ENCODE measurements at places on chromosomes 16 and 17. TPM values are rescaled to one million over a fixed set of nuclear protein-coding genes. Genes with fewer than 3 reads are reported as not detected.

DNA sequence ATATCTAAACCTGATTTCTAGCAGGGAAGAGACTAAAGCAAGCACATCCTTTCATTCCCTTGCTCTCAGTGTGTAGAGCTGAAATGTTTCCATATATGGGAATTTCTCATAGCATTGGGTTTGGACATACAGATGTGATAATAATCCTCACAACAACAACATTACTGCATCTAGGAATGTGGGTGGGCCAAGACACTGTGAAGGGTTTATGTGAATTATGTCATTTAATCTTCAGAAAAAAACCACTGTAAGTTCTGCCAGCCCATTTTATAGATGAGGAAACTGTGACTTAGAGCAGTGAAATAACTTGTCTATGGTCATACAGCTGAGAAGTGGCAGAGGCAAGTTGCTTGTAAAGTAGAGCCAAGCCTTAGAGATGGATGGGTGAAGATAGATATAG lies 5.2 kb downstream of the OMG start:
- no peak for DNase-seq

ZNF205 gene
- total RNA-seq = not detected

DNA sequence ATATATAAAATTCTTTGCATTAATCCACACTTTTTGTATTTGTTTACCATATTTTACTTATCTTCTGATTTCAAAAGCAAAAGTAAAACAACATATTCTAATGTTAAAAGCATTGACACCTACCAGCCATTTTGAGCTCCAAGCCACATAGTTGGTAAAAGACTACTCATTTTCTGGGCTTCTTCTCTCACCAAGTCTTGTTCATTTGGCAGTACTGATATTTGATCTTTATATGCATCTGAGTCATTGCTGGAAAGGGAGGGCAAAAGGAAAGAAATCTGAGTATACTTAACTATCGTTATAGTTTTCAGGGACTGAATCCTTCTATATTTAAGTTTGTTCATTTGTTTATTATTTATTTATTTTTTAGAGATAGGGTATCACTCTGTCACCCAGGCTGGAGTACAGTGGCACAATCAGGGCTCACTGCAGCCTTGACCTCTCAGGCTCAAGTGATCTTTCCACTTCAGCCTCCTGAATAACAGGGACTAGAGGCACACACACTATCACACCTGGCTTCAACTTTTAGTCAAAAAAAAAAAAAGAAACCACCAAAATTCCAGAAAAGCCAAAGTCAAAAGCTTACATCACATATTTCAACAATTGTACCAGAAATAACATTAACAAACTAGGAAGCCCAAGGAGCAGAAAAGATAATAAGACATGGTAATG lies 121.0 kb upstream of the TOB1 start:
- DNase-seq = no peak

- no peak for DNase-seq
Observed at GRCh38 chr16:89361751-89362539, 128.4 kb downstream of the ANKRD11 start.

- no peak for DNase-seq
Observed at GRCh38 chr17:56597495-56597990, 4.0 kb downstream of the NOG start.

- no peak for DNase-seq
Observed at GRCh38 chr17:81655378-81656117, 794 bp downstream of the PDE6G start.

GRCh38 chr16:4651827-4652226 lies 27.2 kb downstream of the MGRN1 start:
- DNase-seq = no peak

DLX4 gene
- total RNA-seq = 0.88 TPM

MT1H gene
- 5.5 TPM for total RNA-seq

DNA sequence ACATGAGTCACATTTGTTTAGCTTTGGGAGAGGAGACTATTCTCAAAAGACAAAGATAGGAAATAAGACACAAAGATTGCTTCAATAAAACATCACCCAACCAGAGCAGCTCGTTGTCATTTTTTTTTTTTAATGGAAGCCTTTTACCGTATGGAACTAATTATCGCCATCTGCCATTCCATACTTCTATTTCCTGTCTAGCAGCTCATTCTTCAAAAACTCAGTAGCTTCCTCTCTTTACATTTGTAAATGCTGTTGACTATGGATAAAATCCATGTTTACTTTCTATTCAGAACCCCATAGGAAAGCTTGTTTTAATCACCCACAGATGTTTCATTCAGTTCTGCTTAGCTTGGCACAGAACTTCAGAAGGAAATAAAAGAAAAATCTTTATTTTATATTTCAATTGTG lies 110.0 kb upstream of the PSMD7 start:
- DNase-seq = no peak

VMP1 gene
- 150 TPM for total RNA-seq

C1QL1 gene
- total RNA-seq = not detected

KRT39 gene
- not detected for total RNA-seq

GRCh38 chr17:8649157-8650118 lies 18.9 kb upstream of the MYH10 start:
- DNase-seq = no peak

DNA sequence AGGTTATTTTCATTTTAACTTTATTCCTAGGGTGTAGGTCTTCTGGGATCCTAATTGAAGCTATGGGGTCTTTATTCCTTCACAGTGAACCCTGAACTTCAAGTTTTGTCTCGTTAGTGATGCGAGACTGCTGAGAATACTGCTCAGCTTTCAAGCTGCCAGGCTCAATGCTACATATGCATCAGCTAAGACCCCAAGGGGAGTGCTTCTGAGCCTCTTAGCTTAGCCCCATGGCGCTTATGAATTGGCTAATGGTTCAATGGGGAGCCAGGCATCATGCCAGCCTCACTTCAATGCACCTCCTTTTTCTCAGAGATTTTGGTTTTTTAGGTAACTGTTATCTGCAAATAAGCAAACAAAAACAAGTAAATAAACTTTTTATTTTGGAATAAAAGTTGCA lies 94.1 kb upstream of the SIAH1 start:
- no peak for DNase-seq

TP53TG3 gene
- total RNA-seq = not detected

DNA sequence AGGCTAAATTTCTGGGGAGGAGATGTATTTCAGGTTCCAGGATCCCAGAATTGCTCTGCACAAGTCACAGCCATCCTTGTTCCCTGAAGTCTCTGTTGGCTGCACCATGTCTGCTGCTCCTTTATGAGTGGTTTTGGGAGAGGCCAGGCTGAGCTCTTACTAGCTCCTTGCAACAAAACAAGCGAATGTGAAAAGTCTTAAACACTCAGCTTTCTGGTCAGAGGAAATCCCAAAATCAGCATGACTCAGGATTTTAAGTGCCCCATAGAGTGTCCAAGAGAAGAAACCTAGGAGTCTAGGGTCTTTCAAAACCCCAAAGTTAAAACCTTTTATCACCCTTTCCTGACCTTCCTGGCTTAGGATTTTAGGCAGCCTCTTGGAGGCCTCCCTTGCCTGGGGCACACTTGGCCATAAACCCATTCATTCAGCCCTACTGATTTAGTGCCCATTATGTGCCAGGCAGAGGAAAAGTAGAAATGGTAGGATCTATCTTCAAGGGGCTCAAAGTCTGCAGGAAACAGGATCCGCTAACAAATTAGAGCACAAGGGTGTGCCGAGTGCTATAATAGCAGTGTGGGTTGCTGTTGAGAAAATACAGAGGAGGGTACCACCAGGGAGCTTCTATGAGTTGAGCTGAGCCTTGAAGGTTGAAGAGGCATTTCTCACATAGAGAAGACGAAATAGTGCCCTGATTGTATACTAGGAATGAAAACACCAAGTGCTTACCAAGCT lies 36.9 kb downstream of the SOST start:
- DNase-seq = no peak

SPATA32 gene
- not detected for total RNA-seq

DNA sequence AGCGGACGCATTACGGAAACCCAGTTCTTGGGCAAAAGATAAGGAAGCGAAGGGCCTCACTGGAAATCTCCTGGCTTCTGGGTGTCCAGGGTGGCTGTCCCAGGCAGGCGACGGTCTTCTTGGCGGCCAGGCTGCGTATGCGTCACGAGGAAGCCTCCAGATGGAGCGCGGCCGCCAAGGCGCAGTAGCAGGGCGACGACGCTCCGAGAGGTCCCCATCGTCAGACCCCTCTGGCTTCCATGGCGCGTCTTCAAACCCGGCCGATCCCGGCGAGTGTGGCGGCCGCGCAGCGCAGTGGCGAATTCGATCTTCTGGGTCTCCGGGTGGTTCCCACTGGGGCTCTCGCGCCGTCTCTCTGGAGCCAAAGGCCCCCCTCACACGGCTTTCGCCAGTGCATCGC lies 13.8 kb upstream of the ANKRD40CL start:
- DNase-seq = no peak

DNA sequence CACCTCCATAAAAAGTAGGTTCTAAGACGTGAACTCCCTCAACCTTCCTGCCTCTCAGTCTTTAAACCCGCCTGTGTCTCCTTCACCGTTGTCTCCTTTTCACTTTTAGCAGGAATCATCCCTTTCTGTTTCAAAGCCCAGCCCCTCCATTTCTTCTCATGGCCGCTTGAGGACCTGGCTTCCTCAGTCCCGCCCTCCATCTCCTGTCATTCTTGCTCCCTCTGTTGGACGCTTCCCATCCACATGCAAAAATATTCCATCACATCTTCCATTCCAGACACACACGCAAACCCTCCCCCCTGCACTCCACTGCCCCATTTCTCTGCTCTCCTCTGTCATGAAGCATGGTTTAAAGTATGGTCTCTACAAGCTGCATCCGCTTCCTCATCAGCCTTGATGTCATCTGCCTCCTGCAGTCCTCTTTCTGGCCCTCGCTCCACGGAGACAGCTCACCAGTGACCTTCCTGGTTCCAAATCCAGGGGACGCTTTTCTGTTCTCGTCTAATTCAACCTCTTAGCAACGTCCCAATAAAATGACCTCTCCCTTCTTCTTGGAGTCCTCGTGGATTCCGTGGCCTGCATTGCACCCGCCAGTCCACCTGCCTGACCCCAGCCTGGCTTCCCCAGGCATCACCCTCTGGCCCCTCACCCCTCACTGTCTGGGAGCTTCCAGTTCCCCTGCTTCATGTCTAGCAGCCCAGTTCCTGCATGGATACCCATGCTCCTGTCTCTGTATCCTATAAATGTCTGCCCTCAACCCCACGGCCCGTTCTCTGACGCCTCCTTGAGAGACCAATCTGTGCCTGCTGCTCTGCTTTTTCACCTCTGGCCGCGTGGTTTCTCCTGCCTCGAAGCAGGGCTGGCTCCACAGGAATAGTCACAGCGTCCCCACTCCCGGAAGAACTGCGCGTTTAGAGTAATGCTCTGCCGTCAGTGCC lies 26.2 kb downstream of the ANKRD40 start:
- no peak for DNase-seq

DNA sequence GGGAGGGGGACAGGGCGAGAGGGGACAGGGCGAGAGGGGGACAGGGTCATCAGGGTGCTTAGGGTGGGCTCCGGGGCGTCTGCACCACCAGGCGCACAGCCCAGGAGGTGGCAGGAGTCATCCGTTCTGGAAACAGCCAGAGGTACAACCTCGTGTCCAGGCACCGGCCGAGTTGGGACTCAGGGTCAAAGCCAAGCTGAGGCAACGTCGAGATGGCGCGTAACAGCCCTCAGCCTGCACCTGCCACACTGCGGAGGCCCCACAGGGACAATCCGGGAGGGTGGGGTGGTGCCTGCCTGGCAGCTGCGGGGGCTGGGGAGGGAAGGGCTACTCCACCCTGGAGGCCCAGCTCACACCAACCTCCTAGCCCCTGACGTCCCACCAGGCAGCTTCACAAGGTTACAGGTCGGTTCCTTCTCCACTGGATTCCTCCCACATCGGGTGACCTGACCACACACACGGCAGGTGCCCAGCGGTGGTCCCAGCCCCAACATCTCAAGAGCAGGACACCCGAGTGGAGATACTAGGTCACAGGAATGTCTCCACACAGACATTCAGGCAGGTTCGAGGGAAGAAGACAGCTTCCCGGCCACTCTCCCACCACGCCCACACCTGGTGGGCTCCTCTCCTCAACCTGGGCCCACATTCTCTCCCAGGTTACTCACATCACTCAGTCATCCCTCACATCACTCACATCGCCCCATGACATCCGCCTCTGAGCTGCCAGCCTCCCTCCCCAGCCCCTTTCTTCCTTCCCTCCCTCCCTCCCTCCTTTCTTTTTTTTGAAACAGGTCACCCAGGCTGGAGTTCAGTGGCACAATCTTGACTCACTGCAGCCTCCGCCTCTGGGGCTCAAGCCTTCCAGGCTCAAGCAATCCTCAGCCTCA lies 47.3 kb downstream of the RPH3AL start:
- DNase-seq = no peak

- no peak for DNase-seq
Observed at GRCh38 chr16:12387311-12387710, 410.8 kb downstream of the SNX29 start.

DNA sequence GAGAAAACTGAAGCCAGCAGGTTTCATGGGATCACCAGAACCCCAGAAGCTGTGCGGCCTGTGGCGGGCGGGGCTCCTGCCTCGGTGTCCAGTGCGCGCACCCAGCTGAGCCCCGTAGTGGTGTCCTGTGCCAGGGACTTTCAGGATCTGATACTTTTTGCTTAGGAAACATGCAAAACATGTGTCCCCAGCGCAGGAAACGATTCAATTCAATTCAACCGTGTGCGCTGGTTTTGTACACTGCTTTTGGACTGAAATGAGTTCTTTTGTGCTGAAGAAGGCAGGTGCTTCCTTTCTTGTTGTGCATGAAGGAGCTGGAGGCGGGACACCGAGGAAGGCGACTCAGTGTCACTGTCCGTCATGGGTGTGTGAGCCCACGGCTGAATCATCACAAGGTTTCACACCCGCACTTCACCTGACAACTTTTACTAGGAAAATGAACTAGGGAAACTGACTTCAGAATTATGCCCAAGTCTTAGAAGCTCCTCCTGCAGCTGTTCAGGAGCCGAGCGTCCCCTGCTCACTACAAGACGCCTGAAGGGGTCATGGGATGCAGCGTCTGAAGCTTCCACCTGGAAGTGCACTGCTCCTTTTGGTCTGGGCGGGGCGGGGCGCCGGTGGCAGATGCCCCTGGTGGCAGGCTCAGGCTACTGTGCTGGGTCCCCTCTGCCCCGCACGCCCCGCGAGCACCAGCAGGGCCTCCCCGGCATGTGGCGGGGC lies 31.4 kb upstream of the ZNF750 start:
- no peak for DNase-seq

IRF8 gene
- 19.2 TPM for total RNA-seq

GRAP gene
- 10.1 TPM for total RNA-seq

- no peak for DNase-seq
Observed at GRCh38 chr17:33459078-33459940, 166.2 kb upstream of the ASIC2 start.

DNA sequence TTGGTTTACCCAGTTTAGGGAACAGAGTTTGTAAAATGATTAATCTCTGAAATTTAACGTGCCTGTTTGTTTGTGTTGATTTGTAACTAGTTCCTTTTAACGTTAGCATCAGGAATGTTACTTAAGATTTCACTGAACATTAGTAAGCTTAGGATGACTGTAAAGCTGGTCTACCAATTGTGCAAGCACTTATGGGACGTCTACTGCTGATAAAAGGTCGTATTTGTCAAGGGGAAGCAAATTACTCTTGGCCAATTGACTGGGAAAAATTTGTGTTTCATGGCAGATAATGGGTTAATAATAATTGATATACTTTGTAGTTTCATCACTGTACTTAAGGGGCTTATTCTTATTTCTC lies 11.8 kb downstream of the METTL9 start:
- DNase-seq = no peak

KRTAP4-5 gene
- total RNA-seq = not detected
